ENCODE measurements at places on chromosomes 2 and 18.

- no peak for DNase-seq
Measured at GRCh38 chr2:170465241-170465640, 249.9 kb upstream of the SP5 start.

GRCh38 chr2:231554748-231555545 lies 24.7 kb upstream of the NMUR1 start:
- DNase-seq: peak; percentile 67

DNA sequence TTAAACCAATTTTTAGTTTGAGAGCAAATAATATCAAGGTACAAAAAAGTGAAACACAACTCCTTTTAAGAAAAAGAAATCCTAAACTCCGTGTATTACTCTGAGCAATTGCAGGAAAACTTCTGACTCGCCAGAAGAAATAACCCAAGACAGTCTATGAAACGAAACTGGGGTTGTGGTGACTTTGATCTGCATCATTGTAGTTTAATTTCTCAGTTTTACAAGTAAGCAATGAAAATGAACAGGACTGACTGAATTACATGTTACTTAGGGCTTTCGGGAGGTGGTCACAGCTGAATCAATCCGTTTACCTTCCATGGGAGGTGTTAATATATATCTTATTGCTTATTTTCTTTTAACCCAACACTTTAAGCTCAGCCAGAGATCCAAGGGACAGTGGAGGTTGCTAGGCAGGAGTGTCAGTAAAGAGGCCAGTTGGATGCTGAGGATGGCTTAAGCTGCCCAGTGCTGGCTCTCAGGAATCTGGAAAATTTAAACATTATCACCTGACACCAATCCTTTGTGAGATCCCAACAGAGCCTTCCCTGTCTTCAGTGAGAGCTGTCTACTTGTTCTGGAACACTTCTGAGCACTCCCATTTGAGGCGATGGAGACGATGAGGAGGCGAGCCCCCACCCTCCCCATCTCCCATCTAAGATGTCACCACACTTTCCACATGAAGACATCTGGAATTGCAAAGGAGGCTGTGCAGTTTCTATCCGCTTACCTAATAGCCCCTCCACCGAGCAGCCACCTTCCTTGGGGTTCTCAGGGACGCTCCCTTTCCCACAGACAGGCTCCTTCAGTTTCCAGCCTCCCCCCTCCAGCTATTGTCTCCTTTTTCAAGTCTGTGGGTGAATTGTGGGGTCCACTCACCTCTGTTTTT lies 3.6 kb upstream of the RAB31 start:
- DNase-seq: no peak

DNA sequence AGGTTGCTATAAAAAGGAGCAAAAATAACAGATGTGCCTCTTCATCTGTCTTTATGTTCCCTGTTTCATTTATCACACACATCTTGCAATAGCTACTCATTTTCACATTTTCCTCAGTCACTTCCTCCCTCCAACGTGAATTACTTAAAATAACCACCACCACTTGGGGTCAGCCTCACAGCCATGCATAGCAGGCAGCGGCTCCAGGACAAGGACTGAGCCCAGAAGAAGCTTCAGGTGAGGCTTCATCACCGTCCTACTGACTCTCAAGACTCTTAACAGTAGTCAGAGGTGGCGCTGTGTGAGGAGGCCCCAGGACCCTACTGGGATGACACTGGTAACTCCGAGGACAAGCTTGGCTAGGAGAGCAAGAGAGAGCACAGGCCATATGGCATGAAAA lies 15.5 kb upstream of the ST8SIA5 start:
- DNase-seq: no peak

DNA sequence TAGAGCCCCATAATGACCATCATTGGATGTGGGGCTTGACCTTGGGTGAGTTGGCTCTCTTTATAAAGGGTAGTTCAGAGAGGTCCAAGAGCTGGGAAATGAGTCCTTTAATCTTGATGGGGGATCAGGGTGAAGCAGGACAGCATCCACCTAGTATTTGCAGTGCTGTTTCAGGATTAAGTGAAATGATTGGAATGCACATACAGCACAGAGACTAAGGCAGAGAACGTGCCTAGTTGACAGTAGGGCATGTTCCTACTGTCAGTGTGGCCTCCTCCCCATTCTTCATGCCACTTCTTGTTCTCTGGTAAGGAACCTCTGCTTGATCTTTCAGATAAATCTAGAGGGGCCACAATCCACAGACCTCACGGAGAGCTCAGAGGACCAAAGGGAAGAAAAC lies 78.9 kb downstream of the TRIM43 start:
- DNase-seq: no peak

- DNase-seq: peak; percentile 44
Measured at GRCh38 chr2:11073251-11073650, 82.0 kb upstream of the SLC66A3 start.

GRCh38 chr2:117486081-117486480 lies 328.4 kb upstream of the DDX18 start:
- DNase-seq: no peak

DNA sequence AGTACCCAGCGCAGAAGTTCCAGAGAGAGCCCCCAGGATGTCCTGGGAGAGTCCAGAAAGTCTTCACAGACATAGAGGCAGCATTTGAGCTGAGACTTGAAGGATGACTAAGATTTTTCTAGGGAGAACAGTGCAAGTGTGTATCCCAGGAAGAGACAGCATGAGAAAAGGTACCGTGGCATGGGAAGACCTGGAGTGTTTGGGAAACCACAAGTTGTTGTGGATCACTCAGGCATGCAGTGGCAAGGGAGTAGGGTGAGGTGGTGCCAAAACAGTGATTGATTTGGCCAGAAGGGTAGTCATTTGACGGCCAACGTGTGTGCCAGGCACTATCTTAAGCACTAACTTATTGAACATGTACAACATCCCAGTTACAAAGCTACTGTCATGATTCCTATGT lies 24.5 kb upstream of the KCNK3 start:
- DNase-seq: no peak

DNA sequence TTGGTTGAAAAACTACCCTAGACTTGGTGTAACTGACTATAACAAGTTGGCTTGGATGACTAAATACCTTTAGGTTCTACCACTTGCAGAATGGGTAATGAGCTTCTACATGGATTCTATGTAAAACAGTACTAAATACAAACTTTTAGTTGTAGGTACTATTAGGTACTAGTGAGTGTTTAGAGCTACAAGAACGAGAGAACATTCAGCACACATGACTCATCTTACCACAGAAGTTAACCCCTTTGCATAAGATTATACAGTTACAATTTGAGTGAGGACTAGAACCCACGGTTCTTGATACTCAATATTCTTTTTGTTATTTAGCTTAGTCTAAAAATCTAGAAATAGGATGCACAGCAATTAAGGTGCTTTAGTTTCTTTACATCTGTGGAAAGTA lies 101.7 kb upstream of the TFCP2L1 start:
- no peak for DNase-seq

DNA sequence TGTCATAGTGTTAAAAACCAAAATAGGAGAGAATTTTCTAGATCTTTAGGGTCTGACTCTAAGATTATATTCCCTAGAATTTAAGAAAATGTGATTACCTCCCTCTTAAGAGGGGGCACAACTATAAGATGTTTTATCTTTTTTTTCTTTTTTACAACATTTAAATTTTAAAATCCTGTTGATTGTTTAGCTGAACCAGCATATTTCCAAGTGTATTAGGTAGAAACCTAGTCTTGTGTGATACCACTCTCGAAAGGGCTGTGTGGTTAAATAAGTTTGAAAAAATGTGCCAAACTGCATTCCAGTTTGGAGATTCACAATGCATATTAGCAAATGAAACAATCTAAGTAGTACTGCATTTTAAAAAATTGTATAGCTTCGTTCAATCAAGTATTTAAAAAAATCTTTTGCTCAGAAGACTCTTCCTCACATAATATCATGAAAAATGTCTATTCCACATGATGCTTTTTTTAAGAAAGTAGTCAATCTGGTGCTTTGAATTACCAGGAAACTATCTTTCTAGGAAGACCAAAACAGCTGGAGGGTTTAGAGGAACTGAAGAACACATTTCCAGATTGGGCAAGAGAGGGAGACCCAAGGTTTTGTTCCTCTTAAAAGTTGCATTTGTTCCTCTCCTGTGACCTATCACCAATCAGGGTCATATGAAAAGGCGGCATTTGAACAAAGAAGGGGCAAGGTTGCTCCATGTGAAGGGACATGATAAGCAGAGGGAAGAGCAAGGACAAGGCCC lies 98.8 kb downstream of the DPP4 start:
- DNase-seq: no peak

DNA sequence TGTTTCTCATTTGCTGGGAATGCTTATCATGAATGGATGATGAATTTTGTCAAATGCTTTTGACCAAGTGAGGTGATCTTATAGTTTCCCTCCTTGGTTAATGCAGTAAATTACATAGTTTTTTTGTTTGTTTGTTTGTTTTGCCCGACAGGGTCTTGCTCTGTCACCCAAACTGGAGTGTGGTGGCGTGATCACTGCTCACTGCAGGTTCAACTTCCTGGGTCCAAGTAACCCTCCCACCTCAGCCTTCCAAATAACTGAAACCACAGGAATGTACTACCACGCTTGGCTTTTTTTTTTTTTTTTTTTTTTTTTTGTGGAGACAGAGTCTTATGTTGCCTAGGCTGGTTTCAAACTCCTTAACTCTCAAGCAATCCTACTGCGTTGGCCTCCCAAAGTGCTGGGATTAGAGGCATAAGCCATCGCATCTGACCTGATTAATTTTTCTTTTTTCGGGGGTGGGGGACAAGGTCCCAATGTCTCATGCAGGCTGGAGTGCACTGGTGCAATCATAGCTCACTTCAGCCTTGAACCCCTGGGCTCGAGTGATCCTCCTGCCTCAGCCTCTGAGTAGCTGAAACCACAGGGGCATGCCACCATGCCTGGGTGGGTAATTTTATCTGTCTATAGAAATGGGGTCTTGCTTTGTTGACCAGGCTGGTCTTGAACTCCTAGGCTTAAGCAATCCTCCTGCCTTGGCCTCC lies 48.6 kb downstream of the SMAD2 start:
- DNase-seq: no peak

DNA sequence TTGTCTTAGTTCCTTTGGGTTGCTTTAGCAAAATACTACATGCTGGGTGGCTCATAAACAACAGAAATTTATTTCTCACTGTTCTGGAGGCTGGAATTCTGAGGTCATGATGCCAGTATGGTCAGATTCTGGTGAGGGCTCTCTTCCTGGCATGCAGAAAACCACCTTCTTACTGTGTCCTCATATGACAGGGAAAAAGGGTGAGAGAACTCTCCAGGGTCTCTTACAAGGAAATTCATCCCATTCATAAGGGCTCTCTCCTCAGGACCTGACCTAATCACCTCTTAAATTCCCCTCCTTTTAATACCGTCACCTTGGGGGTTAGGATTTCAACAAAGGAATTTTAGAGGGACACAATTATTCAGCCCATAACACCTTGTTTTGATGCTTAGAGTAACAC lies 243.1 kb upstream of the TNP1 start:
- DNase-seq: no peak

DNA sequence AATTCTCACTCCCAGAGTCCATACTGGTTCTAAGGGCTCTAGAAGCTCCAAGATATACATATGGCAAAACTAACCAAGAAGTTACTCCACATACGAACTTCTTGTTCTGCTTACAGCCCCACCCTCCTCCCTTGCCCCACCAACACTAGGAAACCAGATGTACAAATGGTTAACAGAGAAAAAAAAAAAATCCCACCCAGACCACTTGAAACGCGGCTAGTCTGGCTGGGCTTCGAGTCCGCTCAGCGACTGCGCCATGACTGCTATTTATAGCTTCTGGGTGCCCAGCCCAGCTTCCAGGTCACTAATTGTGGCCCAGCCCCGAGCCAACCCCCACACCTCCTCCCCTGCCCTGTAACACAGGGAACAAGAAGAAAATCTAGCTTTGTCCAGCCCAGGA lies 47.0 kb upstream of the IHH start:
- no peak for DNase-seq

DNA sequence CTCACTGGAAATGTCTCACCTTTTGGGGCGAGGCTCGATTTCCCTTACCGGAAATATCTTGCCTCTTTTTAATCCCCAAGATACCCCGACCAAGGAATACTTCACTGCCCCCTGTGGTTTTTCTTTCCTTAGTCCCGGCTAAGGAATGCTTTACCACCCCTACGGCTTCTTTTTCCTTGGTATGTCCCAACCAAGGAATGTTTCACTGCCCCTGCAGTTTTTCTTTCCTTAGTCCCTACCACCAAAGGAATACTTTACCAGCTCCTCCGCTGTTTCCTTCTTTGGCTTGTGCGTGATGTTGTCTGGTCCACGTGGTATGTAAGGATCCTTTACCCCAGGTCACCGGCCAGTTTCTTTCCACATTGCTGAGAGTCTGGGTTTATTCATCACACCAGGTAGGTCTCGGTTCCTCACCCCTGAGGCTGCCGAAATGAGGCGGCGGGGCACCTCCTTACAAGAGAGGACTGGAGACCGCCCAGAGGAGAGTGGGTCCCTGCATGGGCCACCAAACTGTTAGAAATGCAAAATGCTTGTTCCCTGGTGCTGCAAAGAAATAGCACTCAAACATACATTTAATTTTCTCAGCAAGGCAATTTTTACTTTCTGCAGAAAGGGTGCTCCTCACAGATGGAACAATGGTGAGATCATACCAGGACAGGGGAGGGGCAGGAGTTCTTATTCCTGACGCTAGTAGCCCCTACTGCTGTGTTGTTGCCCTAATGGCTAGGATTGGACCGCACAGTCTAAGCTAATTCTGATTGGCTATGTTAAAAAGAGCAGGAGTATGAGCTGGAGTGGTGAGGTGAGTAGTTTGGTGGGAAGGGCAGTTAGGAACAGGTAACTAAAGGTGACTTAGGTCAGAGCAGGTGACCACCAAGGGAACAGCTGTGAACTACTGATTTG lies 33.4 kb upstream of the CLASP1 start:
- no peak for DNase-seq

DNA sequence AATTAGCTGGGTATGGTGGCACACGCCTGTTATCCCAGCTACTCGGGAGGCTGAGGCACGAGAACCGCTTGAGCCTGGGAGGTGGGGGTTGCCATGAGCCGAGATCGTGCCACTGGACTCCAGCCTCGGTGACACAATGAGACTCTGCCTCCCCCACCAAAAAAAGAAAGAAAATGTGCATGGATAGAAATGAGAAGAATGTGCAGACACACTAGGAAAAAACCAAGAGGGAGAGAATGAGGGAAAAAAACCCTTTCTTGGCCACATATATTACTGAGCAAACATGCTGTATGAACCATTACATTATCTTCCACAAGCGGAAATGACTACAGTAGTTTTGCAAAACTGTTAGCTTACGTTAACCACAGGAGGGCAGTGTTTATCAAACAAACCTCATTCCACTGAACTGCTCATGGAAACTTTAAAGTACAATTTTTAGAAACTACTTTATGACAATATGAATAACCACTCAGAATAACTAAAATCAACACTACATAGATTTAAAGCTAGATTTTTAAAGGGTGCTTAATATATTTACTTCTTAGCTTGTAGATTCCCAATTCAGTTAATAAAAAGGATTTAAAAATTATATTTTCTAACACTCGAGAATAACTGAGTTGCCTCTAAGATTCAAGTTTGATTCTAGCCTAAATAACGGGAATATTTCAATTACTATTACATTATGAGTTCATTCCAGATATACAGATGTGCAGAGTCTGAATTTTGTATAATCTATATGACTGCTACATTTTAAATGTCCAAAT lies 26.4 kb downstream of the ASXL2 start:
- DNase-seq: peak; percentile 22

GRCh38 chr2:120670771-120671480 lies 64.7 kb upstream of the GLI2 start:
- DNase-seq: no peak
